Bronchial epithelial cell (primary cell): ENCODE measurements at places on chromosomes 1 and 21. TPM values are rescaled to one million over a fixed set of nuclear protein-coding genes. Genes with fewer than 3 reads are reported as not detected.
A peak's percentile ranks its signal among the peaks of the same experiment; 100 is the strongest.

DNA sequence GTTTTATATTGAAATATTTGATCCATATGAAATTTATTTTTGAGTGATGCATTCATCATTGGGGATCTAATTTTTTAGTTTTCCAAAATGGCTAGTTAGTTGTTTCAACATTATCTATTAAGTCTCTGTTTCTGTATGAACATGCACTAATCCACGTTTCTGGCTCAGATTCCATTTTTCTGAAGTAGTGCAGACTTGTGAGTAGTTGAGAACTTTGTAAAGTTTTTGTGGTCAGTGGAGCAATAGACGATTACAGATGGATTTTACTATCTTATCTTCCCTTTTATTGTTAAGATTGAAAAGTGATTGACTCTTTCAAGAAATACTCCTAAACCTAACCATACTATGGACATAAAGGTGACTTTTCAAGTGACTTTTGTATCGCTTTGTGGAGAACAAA, 16.7 kb downstream of the SOAT1 start:
- DNase-seq: peak; percentile 65

- DNase-seq: no peak
Observed at GRCh38 chr1:59635097-59635496, 179.7 kb upstream of the HOOK1 start.

DNA sequence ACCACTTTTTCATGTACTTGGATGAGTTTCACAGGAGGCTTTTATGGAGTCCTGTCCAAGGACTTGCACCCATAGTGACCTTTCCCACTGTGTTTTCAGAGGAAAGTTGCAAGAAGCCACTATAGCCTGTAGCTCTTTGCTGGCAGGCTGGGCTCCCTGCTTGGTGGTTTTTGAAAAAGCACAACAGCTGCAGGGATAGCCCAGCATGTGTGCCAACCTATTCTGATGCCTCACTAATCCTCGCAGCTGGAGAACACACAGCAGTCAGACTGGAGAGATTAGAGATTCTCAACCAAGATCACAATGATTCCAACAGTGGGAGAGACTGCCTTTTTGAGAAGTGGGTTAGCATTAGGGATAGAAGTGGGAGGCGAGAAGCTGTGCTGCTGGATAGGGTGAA, 24.1 kb upstream of the ARHGEF11 start:
- DNase-seq: no peak

RUNX3 gene
- 0.13 and 0.26 TPM in 2 replicates for total RNA-seq
